ENCODE measurements at places on chromosomes 7 and 10. TPM values are rescaled to one million over a fixed set of nuclear protein-coding genes. Genes with fewer than 3 reads are reported as not detected.

The PIK3AP1 gene
- total RNA-seq, result 1.0 TPM

The RNF148 gene
- total RNA-seq, result not detected

The PKD2L1 gene
- 0.09 TPM for total RNA-seq

The KLF14 gene
- not detected for total RNA-seq

The ZNF736 gene
- total RNA-seq, result 0.02 TPM
